ENCODE measurements at places on chromosomes 7 and 10.

DNA sequence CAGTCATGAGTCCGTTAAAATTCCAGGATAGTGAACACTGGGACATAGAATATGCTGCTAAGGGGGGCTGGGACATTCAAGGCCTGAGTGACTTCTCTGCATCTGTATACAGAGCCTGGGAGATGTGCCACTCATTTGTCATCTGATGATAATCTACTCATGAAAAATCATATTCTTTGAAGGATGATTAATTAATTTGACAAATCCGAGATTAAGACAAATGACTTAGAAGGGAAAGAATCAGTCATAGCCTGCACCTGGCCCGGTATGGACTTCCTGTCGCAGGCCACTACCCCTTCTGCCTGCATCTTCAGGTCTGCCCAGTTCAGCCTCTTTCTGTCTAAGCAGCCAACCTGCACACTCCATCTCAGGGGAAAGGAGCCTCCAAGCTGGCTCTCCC lies 18.8 kb upstream of the FAM170B start:
- no peak for DNase-seq
- no peak overlapping the region for H3K27ac ChIP-seq
- no peaks in the 10 kb centered on the region for H3K36me3 ChIP-seq
- H3K27me3 ChIP-seq, result no peaks in the 10 kb centered on the region
- H3K4me1 ChIP-seq, result no peaks in the 10 kb centered on the region
- no peak overlapping the region for H3K4me3 ChIP-seq

- no peaks in the 10 kb centered on the region for H3K27me3 ChIP-seq
- no peak overlapping the region for H3K27ac ChIP-seq
- no peaks in the 10 kb centered on the region for H3K4me1 ChIP-seq
- H3K36me3 ChIP-seq, result no peaks in the 10 kb centered on the region
- peak overlapping the region; percentile 62 for H3K4me3 ChIP-seq
These were observed 1.1 kb upstream of the HSPA12A start for GRCh38 chr10:116743266-116744064.

DNA sequence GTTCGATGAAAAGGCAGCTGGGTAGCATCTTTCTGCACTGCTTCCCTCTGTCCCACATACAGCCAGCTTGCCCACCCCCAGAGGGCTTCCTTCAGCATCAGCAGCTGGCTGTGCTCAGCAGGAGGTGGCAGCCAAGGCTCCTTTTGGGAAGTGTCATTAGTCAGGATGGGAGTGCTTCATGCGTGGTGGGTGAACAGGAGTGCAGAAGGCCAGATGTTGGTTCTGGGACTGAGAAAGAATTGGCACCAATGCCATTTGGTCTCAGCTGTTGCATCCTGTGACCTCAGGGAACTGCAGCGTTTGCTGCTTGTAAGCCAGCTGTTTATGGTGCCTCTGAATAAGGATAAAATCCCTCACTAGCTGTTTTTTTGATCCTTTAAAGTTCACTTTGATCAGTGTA lies 131.1 kb upstream of the SORCS3 start:
- H3K4me1 ChIP-seq, result no peaks in the 10 kb centered on the region
- no peak for DNase-seq
- no peak overlapping the region for H3K27ac ChIP-seq
- H3K27me3 ChIP-seq, result 0 out of 2 replicates have a peak, but pooled peaks cover 1% of the 10 kb centered on the region
- H3K4me3 ChIP-seq, result no peak overlapping the region
- H3K36me3 ChIP-seq, result no peaks in the 10 kb centered on the region

DNA sequence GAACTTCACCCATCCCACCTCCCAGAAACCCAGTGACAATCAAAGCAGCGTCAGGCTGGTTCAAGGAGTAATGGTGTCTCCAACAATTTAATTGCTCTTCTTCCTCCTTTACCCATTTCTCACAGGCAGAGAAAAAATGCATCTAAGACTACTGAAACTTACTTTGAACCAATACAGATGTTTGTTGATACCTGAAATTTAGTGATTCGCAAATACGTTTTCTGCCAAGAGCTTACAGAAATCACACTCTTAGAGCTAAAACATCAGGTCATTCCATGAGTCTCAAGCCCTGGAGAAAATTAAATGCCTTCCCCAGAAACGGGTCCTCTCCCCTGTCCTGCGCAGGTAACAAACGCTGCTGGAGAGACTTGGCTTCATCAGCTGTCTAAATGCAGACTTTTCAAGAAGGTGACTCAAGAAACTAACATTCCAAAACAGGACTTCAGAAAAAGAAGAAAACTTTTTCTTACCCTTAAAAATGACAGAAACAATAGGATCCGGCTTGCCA lies 443 bp downstream of the MYOF start:
- no peak for DNase-seq
- peak overlapping the region; percentile 56 for H3K4me3 ChIP-seq
- peak overlapping the region; percentile 94 for H3K27ac ChIP-seq
- H3K36me3 ChIP-seq, result no peaks in the 10 kb centered on the region
- H3K4me1 ChIP-seq, result peaks cover 25% of the 10 kb centered on the region

DNA sequence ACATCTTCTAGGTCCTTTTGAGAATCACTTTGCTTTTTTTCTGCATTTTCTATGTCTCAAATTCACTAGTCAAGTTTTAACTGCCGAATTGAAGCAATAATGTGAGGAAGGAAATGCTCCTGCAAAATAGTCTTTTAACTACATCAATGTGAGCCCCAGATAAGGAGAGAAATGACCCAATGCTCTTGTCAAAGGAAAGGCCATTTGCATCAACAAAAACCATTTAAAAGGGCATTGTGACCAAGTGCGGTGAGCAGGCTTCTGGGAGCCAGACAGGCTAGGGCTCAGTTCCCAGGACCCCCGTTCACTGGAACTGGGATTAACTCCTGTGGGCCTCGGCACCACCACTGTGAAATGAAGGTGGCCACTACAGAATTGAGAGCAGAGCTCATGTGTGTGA lies 127.9 kb upstream of the EEPD1 start:
- H3K36me3 ChIP-seq, result no peaks in the 10 kb centered on the region
- H3K27me3 ChIP-seq, result no peaks in the 10 kb centered on the region
- DNase-seq, result no peak
- H3K4me1 ChIP-seq, result no peaks in the 10 kb centered on the region
- H3K27ac ChIP-seq, result no peak overlapping the region

DNA sequence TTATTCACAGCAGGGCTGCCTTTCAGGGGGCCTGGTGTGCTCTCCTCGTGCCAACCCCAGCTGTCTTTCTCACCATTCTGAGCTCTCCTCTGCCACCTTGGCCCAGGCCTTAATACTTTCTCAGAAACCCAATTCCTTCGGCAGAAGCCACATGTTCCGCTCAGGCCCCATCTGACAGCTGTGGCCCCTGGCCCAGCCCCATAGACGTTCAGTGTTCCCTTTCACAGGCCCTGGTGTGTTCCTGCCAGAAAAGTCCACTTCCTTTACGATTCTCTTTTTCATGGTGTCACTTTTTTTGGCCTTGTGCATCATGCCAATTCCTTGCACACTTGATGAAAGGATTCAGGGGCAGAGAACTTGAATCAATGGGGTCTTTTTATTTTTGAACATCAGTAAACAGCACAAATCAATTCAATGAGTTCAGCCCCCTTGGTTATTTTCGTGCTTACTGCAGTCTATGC lies 15.9 kb upstream of the GPNMB start:
- no peak overlapping the region for H3K27ac ChIP-seq
- DNase-seq, result no peak
- H3K36me3 ChIP-seq, result no peaks in the 10 kb centered on the region
- no peaks in the 10 kb centered on the region for H3K27me3 ChIP-seq

- DNase-seq, result peak; percentile 77
- H3K27me3 ChIP-seq, result no peaks in the 10 kb centered on the region
- no peak overlapping the region for H3K4me3 ChIP-seq
- H3K4me1 ChIP-seq, result peaks cover 55% of the 10 kb centered on the region
- peaks cover 6% of the 10 kb centered on the region for H3K36me3 ChIP-seq
These were observed 6.0 kb downstream of the BRI3 start for GRCh38 chr7:98287486-98287959.

- no peak overlapping the region for H3K27ac ChIP-seq
- H3K36me3 ChIP-seq, result peaks cover 6% of the 10 kb centered on the region
- no peak overlapping the region for H3K4me3 ChIP-seq
- no peak for DNase-seq
- H3K4me1 ChIP-seq, result no peaks in the 10 kb centered on the region
These were observed 35.5 kb upstream of the PPIF start for GRCh38 chr10:79311581-79312407.

DNA sequence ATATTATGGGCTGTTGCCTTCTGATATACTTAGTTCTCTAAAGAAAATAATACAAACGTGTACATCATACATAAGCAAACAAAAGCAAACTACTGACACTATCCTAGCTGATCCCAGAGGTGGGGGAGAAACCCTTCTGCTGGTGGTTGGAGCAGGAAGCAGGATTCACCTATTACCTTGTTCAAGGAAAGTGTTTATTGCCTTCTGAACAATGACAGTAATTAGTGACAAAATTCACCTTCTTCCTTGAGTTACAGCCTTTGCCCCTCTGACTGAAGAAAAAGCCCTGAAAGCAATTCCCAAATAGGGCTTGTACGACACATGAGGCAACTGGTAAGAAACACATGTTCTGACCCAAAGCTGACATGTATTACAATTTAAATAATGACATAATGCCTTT lies 118.8 kb upstream of the AKR1E2 start:
- H3K27me3 ChIP-seq, result no peaks in the 10 kb centered on the region
- no peaks in the 10 kb centered on the region for H3K36me3 ChIP-seq
- no peak for DNase-seq
- no peaks in the 10 kb centered on the region for H3K4me1 ChIP-seq

DNA sequence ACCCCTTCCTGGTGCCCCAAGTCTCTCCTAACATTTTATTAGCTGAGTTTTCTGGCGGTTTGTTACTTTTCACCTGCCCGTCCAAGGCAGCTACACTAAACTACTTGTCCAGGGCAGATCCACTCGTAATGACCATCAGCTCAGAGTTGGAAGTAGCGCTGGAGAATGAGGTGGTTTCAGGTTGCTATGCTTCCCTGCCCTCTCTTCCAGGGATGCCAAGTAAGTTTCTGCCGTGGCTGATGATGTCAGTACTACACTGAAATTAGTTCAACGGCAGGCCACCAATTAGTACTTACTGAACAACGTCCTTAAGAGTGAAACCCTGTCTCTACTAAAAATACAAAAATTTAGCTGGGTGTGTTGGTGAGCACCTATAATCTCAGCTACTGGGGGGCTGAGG lies 55.2 kb downstream of the DIP2C start:
- H3K27me3 ChIP-seq, result no peaks in the 10 kb centered on the region
- H3K27ac ChIP-seq, result no peak overlapping the region
- H3K36me3 ChIP-seq, result no peaks in the 10 kb centered on the region

DNA sequence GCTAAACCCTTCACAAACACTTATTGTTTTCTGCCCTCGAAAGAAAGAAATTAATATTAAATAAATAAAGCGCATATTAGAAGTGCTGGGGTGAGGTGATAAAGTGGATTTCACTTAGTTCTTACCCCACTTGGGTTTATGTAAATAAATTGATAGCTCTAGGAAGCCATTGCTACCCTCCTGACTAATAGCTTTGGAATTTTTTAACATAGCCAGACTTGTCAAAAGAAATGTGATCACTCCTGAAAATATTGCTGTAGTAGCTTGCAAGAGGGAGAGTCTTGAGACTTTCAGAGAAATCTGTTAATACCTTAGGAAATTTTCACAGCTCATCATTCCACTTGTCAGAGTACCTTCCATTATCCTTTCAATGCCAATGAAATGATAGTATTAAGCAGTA lies 7.6 kb downstream of the ARL5B start:
- H3K4me1 ChIP-seq, result peaks cover 46% of the 10 kb centered on the region
- DNase-seq, result no peak
- H3K27me3 ChIP-seq, result no peaks in the 10 kb centered on the region
- H3K4me3 ChIP-seq, result no peak overlapping the region

DNA sequence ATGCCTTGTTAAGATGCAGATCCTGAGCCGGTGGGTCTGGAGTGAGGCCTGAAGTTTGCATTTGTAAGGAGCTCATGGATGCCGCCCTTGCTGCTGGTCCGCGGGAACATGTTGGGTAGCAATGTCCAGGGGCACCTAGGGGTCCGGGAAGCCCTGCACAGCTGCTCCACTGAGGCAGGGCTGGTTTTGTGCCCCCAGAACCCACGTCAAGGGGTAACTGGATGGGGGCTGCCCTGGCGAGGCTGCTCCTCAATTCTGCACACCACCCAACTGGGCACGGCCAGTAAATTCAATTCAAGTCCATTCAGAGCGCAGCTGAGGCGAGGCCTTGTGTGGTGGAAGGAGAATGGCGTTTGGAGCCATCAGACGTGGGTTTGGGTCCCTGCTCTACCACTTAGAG lies 246.3 kb upstream of the PITRM1 start:
- no peak for DNase-seq
- H3K27ac ChIP-seq, result no peak overlapping the region
- no peak overlapping the region for H3K4me3 ChIP-seq
- no peaks in the 10 kb centered on the region for H3K36me3 ChIP-seq
- H3K27me3 ChIP-seq, result no peaks in the 10 kb centered on the region
- peaks cover 8% of the 10 kb centered on the region for H3K4me1 ChIP-seq
